ENCODE measurements at places on chromosomes 2 and 18. TPM values are rescaled to one million over a fixed set of nuclear protein-coding genes. Genes with fewer than 3 reads are reported as not detected.

Gene PKDCC
- 1.3 TPM for total RNA-seq

Gene GLI2
- 0.39 TPM for total RNA-seq

Gene STPG4
- 0.33 TPM for total RNA-seq

Gene TTC27
- total RNA-seq = 26.4 TPM

Gene PAX3
- not detected for total RNA-seq

Gene IL1RN
- total RNA-seq = not detected

Gene DGKD
- total RNA-seq = 16.2 TPM

Gene LYPD6
- 3.9 TPM for total RNA-seq

Gene MEP1B
- total RNA-seq = not detected

Gene RIT2
- not detected for total RNA-seq

Gene EGR4
- total RNA-seq = not detected

Gene IL1R2
- total RNA-seq = not detected

Gene GULP1
- total RNA-seq = 14.3 TPM

Gene DRC1
- total RNA-seq = 0.13 TPM

Gene SRD5A2
- not detected for total RNA-seq

Gene ANKRD29
- 1.5 TPM for total RNA-seq

Gene CCDC148
- total RNA-seq = not detected

Gene POTEC
- total RNA-seq = not detected

Gene HDAC4
- total RNA-seq = 11.7 TPM

Gene UGT1A8
- total RNA-seq = not detected

Gene RAMP1
- total RNA-seq = not detected

Gene PDCL3
- 28.9 TPM for total RNA-seq

Gene ESPNL
- total RNA-seq = not detected

Gene LCT
- total RNA-seq = not detected

Gene CAD
- 47.2 TPM for total RNA-seq

Gene REEP1
- 0.40 TPM for total RNA-seq

Gene SLC16A14
- total RNA-seq = 1.5 TPM
